ENCODE measurements at places on chromosomes 11 and 22. TPM values are rescaled to one million over a fixed set of nuclear protein-coding genes. Genes with fewer than 3 reads are reported as not detected.

The TBCEL gene
- total RNA-seq: 9.5 TPM

The OR5D18 gene
- total RNA-seq: not detected

The MRGPRE gene
- total RNA-seq: not detected

The SLC22A8 gene
- not detected for total RNA-seq

The TBX10 gene
- not detected for total RNA-seq

The NFAM1 gene
- total RNA-seq: 1.2 TPM

The CELSR1 gene
- total RNA-seq: 5.5 TPM

The TECTA gene
- 0.37 TPM for total RNA-seq

The RTN4R gene
- total RNA-seq: 39.2 TPM

The MS4A15 gene
- total RNA-seq: not detected

The CREB3L1 gene
- 7.2 TPM for total RNA-seq

The UPK2 gene
- not detected for total RNA-seq

The OR52H1 gene
- total RNA-seq: not detected

The TRIOBP gene
- total RNA-seq: 80.9 TPM

The NAALAD2 gene
- not detected for total RNA-seq

The C11orf91 gene
- not detected for total RNA-seq

The BIK gene
- total RNA-seq: 6.9 TPM

The SIPA1 gene
- total RNA-seq: 25.2 TPM

The AIFM3 gene
- 130 TPM for total RNA-seq

The SLC35F2 gene
- 105 TPM for total RNA-seq

The CCDC89 gene
- total RNA-seq: 8.6 TPM

The RIC3 gene
- not detected for total RNA-seq

The GUCY1A2 gene
- 13.8 TPM for total RNA-seq

The FOXRED2 gene
- 24.9 TPM for total RNA-seq

The ISX gene
- total RNA-seq: not detected

The IGSF22 gene
- not detected for total RNA-seq

The SYNGR1 gene
- total RNA-seq: 48.0 TPM

The ALDH3B1 gene
- 2.1 TPM for total RNA-seq

The RANBP1 gene
- 883 TPM for total RNA-seq

The PDE3B gene
- 6.5 TPM for total RNA-seq

The LRRC74B gene
- not detected for total RNA-seq

The SHISAL1 gene
- total RNA-seq: under 0.01 TPM

The RIMBP3C gene
- 0.49 TPM for total RNA-seq

The ARHGAP20 gene
- total RNA-seq: not detected

The OR2AG1 gene
- not detected for total RNA-seq

The ZBED4 gene
- 12.8 TPM for total RNA-seq

The RASSF7 gene
- 43.1 TPM for total RNA-seq

The P2RX3 gene
- total RNA-seq: 11.4 TPM

The MMP8 gene
- total RNA-seq: 0.03 TPM

The KRTAP5-9 gene
- total RNA-seq: not detected

The CRYBA4 gene
- not detected for total RNA-seq

The RIC8A gene
- 98.9 TPM for total RNA-seq
